GM18507 (cell line): ENCODE measurements at places on chromosomes 12 and 14.

GRCh38 chr14:22545842-22546721, 42.9 kb downstream of the DAD1 start:
- no peak for DNase-seq

DNA sequence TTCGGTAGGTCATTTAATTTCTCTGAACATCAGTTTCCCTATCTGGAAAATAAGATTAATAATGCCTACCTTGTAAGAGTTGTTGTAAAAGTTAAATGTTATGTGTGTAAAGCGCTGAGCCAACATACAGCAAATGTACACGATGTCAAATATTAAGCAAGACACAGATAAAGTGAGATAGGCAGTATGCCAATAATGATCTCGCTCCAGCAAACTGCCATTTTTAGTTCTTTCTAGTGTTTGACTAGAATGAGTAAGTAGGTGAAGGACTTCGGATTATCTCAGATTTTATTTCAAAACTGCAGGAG, 840 bp downstream of the DHRS7 start:
- DNase-seq, result no peak

DNA sequence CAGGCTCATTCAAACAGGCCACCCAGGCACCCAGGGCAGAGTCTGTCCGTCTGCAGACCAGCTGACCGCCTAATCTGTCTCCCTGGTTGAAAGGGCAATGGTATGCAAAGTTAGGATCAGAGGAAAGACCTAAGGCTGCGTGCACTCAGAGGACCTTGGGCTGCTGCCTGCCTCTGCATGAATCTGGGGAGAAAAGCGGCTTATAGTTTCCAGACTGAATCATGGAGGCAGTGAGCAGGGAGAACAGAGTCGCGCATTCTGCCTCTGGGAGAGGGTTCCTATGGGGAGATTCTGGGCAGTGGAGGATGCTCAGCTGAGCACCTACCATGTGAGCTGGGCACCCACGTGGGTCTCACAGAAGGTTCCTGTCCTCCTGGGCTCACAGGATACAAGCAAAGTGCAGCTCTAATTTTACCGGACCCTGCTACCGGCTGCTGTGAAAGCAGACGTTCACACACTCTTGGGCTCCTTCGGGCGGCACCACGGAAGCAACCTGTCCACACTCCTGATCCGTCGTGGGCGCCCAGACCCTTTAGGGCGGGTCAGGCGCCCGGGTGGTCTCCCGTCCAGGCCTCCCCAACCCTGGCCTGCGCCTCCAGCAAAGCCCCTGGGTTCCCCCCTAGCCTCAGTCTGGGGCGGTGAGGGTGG, 772 bp downstream of the SCARB1 start:
- DNase-seq, result no peak

- no peak for DNase-seq
Measured at GRCh38 chr14:102317564-102318248, 1.8 kb upstream of the ZNF839 start.

DNA sequence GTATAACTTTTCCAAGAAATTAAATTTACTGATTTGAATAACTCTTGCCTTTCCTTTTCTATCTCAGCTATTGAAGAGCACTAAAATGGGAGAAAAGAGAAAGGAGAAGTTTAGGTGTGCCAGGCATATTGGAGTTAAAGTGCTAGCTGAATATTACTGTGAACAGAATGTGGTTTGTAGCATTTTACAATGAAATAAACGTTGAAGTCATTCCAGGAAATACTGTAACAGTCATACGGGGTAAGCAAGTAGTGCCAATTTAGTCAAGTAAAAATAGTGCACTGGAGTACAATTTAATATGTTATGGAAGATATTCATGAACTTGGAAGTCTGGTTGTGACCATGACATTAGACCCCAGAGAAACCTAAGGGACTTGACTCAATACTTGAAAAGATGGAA, 62.1 kb downstream of the E2F7 start:
- no peak for DNase-seq

- DNase-seq, result no peak
Measured at GRCh38 chr14:40394634-40395340, 962.6 kb upstream of the FBXO33 start.

GRCh38 chr14:104406831-104407230, 172.7 kb upstream of the C14orf180 start:
- no peak for DNase-seq
